ENCODE measurements at places on chromosomes 6 and 20.

- DNase-seq = no peak
Observed at GRCh38 chr6:68071740-68072139, 563.3 kb upstream of the ADGRB3 start.

- DNase-seq = no peak
Observed at GRCh38 chr20:63047267-63047666, 40.5 kb upstream of the BHLHE23 start.

GRCh38 chr6:33869826-33870423 lies 66.1 kb upstream of the MLN start:
- DNase-seq = no peak

DNA sequence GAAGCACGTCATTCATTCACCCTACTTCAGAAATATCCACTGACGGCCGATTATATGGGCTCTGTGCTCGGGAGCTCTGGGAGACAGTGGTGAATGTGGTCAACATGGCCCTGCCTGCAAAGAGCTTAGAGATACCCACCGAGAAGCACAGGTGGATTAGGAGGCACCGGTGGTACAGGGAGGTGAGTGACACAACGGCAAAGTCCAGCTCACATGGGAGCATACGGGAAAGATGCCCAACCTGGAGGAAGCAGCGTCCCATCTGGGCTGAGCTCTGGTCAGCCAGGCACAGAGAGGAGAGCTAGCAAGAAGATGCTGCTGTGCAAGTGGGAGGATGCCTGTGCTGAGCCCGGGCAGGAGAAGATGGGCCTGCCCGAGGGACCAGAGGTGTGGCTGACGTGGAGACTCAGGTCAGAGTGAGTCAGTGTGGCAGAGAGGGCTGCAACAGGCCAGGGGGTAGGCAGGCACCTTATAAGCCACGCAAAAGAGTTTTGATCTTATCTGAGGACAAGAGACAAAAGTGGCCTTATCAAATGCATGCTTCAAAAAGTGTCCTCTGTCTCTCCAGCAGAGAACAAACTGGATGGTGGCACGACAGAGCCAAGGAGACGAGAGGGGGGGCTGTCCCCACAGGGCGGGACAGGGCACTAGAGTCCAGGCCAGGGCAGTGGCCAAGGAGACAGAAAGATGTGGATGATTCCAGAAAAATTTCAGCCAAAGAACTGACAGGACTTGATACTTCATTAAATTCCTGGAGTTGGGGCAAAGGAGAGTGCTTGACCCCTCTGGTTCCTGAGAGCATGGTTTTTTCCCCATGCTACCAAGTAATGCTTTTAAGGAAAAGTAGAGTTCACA lies 214.6 kb upstream of the SNX9 start:
- DNase-seq = no peak

DNA sequence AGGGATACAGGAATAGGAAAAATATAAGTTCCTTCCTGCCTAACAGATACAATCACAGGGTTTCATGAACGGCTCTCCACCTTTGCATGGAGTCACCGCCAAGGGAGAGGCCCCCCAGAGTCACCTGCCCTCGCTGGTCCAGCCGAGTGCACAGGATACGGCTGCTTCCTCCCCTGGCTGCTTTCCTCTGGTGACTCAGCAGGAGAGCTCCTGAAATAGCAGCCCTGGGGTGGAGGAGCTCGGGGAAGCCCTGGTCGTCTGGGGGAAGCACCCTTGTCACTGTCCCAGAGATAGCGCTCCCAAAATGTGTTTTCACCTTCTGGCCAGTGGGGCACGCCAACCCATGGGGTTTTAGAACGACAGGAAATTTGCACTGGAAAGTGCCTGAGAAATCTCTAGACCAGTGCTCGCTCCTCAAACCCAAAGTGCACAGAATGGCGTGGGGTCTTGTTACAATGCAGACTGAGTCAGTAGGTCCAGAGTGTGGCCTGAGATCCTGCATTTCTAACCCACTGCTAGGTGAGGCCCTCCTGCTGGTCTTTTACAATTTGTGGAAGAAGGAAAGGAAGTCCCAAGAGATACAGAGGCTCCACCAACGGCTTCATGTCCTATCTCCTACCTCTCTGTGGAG lies 35.9 kb upstream of the FAM50B start:
- no peak for DNase-seq

DNA sequence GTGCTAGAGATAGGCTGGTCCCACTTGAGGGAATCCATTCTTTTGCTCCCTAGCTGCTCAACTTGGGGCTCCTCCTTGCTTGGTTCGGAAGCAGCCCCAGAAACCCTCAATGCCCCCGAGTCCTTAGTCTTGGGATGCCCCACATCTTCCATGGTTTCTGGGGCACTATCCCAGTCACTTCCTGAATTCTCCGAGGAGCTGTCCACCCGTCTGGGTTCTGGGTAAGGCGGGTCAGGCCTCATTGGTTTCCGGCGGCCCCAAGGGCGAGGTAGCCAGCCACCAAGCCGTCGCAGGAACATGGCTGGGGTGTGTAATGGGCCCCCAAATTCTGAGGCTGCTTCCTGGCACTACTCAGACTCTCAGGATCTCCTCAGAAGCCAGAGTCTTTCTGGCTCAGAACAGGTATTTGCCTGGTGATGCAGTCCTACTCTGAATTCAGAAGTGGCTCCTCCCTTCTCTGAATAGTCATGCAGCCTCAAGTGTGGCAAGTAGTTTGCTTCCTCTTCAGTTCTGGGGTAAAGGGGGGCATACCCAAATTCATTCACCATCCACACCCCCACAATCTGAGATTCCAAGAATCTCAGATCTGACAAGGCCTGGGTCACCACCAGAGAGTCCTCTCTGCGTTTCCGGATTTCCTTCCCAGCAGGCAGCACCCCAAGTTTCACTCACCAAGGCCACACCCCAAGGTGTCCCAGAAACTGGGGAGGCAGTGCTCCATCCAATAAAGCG lies 763 bp downstream of the C6orf47 start:
- DNase-seq = peak; percentile 57

- DNase-seq = no peak
Observed at GRCh38 chr6:28001351-28001750, 44.3 kb downstream of the OR2B6 start.

GRCh38 chr20:48266571-48266970 lies 481.3 kb upstream of the SULF2 start:
- no peak for DNase-seq

GRCh38 chr6:104855507-104855906 lies 4.2 kb downstream of the HACE1 start:
- no peak for DNase-seq

- no peak for DNase-seq
Observed at GRCh38 chr6:46137387-46137786, 7.6 kb downstream of the ENPP4 start.

GRCh38 chr6:99563056-99563723 lies 5.3 kb downstream of the CCNC start:
- no peak for DNase-seq

GRCh38 chr20:10699941-10700340 lies 26.1 kb upstream of the JAG1 start:
- DNase-seq = no peak

- no peak for DNase-seq
Observed at GRCh38 chr20:51067792-51068191, 44.9 kb upstream of the KCNG1 start.

- no peak for DNase-seq
Observed at GRCh38 chr6:139468178-139468819, 93.9 kb upstream of the CITED2 start.

DNA sequence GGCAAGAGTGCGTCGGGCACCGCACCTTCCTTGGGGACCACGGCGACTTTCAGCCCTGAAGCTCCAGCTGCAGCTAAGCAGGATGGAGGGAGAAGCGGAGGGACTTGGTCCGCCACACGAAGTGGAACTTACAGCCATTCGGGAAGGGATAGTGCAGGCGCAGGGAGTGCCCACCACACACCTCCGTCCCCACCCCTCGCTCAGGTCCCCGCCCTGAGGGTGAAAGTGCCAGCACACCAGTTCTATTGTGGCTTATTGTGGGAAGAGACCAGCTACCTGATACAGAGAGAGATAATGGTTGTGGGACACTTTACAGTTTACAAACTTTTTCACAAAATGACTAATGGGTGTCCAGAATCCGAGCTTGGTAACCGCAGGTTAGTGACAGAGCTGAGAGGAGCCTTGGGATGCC lies 76.1 kb downstream of the IRF4 start:
- no peak for DNase-seq

- DNase-seq = no peak
Observed at GRCh38 chr6:157880534-157880933, 57.5 kb downstream of the SNX9 start.

GRCh38 chr6:130681028-130681427 lies 146.2 kb upstream of the SMLR1 start:
- no peak for DNase-seq

GRCh38 chr20:43996240-43996930 lies 81.7 kb downstream of the TOX2 start:
- DNase-seq = no peak

DNA sequence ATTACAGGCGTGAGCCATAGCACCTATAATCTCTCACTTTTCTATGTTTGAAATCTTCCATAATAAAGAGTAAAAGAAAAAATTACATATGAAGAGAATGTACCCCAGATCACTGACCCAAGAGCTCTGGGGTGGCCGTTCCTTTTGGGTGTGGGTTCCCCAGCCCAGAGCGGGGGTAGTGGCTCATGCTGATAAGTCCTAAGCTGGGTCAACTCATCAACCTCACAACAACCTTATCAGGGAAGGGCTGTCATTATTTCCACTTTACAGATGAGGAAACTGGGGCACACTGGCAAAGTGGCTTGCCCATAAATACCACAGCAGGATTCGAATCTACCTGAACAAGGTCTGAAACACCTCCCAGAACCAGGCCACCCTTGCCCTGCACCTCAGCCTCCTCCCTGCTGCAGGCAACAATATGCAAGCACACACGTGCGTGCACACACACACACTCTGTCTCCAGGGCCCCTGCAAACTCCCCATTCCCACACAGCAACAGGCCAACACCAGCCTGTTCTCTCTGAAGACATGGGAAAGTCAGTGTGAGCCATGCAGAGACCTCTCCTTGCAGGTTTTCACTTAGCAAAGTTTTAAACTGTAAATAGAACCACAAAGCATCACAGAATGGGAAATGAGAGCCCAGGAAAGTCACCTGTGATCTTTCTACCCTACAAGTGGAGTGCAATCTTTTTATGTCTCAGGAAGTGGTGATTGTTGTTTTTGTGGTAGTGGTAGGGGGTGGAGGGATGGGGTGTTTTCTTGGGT lies 27.7 kb downstream of the BFSP1 start:
- no peak for DNase-seq

GRCh38 chr20:63697868-63698545 lies 1.6 kb downstream of the TNFRSF6B start:
- no peak for DNase-seq

GRCh38 chr20:64090165-64090564 lies 6.0 kb upstream of the LKAAEAR1 start:
- DNase-seq = no peak
